ENCODE measurements at places on chromosomes 3 and 15.

GRCh38 chr3:109098079-109098644, 19.8 kb downstream of the MORC1 start:
- DNase-seq, result no peak

GRCh38 chr3:110856916-110857315, 214.7 kb upstream of the NECTIN3 start:
- DNase-seq, result no peak

DNA sequence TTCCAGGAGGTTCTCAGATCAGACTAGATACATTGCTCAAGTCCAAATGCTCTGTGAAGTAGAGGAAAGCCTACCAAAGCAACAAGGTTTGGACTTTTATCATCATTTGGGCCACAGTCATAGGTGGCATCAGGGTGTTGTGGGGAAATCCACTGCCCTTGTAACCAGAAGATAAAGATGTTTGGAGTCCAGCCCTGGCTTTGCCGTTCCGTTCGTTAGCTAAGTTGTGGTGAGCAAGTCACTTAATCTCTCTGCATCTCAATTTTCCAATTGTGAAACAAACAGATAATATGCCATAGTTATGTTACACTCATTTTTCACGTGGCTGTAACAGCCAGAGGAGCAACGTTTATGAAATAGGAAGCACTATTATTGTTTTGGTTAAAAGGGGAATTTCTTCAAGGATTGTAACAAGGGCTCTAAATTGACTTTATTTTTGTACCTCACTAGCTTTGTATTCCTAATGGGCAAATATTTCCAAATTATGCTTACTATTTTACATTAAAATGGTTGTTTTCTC, 125.6 kb downstream of the CD47 start:
- DNase-seq, result no peak

DNA sequence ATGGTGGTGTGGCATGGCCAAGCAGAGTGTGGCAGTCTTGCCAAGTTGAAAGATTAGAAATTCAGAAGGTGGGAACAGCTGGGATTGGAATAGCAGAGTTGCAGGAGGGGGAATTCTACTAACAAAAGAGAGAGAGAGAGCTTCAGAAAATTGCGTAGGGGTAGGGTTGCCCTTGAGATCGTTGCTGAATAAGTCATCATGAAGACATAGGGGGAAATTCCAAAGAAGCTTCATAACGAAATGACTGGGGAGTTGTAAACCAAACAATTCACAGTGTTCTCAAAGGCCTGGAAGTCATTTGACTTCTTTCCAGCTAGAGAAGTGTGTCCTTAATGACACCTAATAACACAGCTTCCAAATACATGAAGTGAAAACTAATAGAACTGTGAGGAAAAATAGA, 26.3 kb upstream of the TIPARP start:
- no peak for DNase-seq

DNA sequence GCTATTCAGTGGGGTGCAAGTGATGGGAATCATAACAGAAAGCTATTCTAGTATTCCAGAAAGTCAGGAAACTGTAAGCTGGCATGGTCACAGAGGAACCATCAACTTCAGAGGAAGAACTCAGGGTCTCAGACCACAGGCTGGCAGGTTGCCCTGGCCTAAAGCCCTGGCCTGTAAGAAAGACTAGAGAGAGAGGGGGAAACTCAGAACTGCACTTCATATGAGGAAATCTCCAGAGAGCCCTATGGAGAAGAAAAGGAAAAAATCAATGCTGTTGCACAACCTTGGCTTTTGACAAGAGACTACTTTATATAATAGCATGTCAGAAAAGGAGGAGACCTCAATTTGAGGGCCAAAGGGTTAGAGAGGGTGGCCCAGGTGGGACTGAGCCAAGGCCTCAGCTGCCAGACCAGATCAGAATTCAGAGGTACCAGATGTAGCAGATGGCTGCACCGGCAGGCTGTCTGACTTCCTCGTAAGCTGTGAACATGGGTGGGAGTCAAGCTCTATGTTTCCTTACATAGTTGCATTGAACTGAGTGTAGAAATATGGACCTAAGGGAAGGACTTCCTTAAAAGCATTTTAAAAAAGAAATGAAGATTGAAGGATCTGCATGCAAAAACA, 333.8 kb downstream of the PDCD6IP start:
- no peak for DNase-seq

GRCh38 chr3:100500320-100500880, 8.0 kb downstream of the TMEM45A start:
- no peak for DNase-seq

GRCh38 chr3:79769229-79769628, 1.4 kb upstream of the ROBO1 start:
- DNase-seq, result no peak

GRCh38 chr3:56048331-56048730, 419.9 kb downstream of the ERC2 start:
- no peak for DNase-seq

- DNase-seq, result no peak
These were observed 154.5 kb upstream of the TBL1XR1 start for GRCh38 chr3:177351757-177352158.

- no peak for DNase-seq
These were observed 612 bp upstream of the LDHAL6B start for GRCh38 chr15:59205839-59206622.

Measured in activated T-cell treated with anti-CD3 and anti-CD28 coated beads for 48 hours (primary cell).